ENCODE measurements at places on chromosomes 13 and 19.

GRCh38 chr19:30001301-30001700 lies 59.3 kb downstream of the URI1 start:
- no peak for DNase-seq

DNA sequence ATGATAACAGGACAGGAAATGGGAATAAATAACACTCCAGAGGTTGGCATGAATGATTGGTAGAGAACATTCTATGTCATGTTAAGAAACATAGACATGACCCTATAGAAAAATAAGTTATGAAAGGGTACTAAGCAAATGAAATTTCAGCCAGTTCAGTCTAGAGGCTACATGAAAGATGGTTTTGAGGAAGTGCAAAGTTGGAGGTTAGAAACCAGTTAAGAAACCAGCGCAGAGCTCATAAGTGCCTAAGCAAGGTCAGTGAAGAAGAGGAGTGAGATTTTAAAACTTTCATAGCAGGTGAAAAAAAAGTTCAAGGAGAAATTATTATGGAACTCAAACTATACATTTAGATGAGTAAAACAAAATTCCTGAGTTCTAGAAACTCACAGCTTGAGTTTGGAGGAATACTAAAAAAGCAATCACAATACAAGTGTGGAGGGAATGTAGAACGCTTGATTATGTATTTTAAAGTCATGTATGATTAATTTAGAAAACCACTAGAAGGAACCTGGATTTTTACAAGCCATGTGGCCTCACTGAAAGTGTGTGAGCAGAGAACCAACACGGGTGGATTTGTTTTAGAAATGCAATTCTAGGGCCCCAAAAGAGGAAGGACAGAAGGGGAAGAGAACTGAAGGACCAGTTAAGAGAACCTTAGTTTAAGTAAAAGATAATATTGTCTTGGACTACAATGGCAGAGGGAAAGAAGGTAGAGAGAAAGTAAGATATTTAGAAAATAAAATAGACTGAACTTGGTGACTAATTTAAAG lies 162.4 kb downstream of the PCDH20 start:
- no peak for DNase-seq

DNA sequence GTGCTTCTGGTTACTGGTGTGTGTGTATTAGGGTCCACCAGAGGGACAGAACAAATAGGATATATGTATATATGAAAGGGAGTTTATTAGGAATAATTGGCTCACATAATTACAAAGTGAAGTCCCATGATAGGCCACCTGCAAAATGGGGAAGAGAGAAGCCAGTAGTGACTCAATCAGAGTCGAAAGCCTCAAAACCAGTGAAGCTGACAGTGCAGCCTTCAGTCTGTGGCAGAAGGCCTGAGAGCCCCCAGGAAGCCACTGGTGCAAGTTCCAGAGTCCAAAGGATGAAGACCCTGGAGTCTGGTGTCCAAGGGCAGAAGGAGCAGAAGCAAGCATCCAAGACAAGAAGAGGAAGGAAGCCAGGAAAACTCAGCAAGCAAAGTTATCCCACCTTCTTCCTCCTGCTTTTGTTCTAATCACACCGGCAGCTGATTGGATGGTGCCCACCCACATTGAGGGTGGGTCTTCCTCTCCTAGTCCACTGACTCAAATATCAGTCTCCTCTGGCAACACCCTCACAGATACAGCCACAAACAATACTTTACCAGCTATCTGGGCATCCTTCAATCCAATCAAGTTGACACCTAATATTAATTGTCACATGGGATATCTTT lies 21.7 kb upstream of the SCEL start:
- no peak for DNase-seq

DNA sequence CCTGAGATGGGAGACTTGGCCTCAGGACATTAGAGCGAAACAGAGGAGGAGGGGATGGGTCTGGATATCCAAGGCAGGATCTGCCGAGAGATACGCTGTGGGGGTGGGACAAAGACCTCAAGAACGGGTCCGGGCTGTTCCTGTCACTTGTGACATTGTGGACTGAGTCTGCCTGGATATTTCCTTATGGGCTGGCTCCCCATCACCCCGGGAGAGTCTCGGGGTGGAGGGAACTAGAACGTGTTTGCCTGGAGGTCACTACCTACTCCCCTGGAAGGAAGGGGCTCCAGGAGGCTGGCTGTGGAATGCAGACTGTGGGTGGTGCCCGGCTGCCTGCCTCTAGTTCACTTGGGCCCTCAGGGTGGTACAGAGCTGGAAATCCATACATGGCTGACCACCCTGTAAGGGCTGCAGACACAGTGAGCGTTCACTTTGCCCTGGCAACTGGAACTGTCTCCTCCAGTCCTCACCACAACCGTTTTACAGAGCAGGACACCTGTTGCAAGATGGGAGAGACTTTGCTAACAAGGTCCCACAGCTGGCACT lies 26.4 kb downstream of the DNM2 start:
- no peak for DNase-seq

DNA sequence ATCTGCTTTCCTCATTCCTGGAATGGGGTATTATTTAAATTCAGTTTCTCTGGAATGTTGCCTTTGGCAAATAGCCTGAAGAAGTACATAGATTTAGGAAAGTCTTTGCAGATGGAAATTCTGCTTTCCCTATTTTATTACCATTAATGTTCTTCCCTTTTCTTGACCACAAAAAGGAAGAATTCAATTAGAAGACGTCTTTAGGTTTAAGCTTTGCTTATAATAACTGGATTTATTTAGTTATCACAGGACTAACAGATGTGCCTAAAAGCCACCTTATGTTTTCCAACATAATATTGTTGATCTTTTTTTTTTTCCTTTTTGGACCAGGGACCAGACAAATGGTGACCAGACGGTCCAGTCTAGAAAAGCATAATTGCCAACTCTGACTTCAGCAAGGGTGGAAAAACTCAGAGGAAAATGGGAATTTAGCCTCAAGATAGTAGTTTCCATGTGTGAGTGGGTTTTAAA lies 210.1 kb upstream of the SPRY2 start:
- DNase-seq: peak; percentile 95

DNA sequence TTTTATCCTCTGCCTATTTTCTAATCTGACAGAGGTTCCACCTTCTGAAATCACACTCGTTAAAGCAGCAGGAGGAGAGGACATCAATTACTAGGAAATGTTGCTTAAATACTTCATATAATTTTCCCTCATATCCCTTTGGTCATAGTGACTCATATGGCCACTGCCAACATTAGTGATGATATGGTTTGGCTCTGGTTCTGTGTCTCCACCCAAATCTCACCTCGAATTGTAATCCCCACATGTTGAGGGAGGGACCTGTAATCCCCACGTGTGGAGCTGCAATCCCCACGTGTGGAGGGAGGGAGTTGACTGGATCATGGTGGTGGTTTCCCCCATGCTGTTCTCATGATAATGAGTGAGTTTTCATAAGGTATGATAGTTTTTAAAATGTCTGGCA lies 618.4 kb upstream of the SLITRK5 start:
- DNase-seq: no peak

- DNase-seq: peak; percentile 14
Observed at GRCh38 chr19:33487901-33488800, 33.4 kb downstream of the PEPD start.

DNA sequence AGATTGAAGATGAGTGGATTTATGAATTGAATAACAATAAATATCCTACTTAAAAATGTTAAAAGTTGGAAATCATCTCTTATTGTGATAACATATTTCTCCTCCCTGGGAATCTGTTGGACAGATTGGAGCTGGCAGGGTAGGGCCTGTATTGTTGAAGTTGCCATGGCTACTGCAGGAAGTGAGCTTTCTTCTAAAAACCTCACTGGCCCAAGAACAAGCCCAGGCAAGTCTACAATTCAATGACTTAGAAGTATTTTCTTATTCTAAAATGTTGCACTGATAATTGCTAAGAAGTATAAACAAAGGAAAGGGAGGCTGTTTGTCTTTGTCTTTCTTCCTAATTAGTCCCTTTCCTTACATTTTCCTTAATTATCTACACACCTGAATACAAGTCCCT lies 112.1 kb downstream of the DLEU7 start:
- peak; percentile 36 for DNase-seq

- DNase-seq: no peak
Observed at GRCh38 chr19:2014731-2015607, 545 bp downstream of the BTBD2 start.

DNA sequence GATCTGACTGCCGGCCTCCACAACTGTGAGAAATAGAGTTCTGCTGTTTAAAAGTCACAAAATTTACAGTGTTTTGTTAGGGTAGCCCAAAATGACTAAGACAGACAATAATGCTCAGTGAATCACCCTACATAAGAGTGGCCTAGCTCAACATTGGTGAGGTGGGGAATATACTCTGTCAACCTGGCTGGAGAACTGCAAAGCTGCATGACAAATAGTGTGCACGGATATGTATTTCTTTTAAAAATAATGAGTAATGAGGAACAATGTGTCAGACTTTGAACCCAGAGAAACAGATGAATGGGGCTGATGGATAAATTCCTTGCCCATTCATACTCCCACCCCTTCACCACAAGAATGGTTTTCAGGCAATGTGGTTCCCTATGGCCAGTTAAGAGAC lies 372.4 kb downstream of the SUCLA2 start:
- DNase-seq: no peak

GRCh38 chr19:1019616-1019961 lies 1.3 kb downstream of the TMEM259 start:
- no peak for DNase-seq

GRCh38 chr13:59963383-59963782 lies 200.3 kb downstream of the DIAPH3 start:
- DNase-seq: no peak

GRCh38 chr13:23845105-23845725 lies 44.0 kb downstream of the MIPEP start:
- DNase-seq: no peak

DNA sequence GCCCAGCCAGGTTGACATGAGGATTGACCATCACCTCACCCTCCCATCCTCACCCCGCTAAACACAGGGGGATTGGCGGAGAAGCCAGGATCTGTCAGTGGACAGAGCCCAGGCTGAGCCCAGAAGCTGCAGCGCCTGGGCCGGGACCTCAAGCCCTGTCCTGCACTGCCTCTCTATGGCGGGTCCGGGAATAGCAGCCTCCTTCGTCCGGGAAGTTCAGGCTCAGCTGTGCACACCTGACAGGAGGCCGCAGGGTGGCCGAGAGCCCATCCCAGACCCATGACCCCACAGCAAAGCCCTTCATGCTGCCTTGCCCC lies 67.8 kb downstream of the SPACA7 start:
- peak; percentile 59 for DNase-seq

DNA sequence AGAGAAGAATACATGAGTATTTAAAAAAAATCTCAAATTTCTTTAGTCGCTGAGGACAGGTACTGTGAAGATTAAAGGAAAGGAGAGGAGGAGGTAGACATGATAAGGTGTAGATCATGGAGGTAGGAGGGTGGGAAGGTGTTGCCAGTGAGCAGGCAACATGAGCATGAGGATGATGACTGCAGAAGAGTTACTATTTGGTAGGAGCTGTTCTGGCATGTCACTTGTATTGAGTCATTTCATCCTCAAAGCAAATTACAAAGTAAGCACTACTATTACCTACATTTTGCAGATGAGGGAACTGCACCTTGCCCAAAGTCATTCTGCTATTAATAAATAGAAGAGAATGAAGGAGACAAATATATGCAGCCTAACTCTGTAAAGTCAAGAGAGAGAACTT lies 435.8 kb upstream of the KLF12 start:
- DNase-seq: no peak

DNA sequence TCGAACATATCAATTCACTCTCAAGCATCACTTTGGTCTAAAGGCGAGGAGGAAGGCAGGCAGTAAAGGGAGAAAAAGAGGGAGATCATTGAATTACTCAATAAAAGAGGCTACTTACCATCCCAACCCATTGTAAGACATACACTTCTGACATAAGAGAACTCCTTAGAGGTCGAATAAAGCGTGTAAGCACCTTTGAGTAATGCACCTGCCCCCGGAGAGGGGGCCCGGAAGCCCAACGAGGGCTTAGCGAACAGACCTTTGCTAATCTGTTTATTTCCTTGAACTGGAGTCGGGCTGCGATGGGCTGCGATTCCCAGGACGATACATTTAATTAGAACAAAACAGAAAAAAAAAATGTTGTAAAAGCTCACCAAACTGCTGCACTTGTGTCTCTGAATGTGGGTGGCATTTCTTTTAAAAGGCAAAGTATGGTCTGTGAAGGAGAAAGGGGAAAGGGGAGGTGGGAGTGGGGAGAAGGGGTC lies 3.0 kb downstream of the ZC3H4 start:
- no peak for DNase-seq

- DNase-seq: peak; percentile 92
Observed at GRCh38 chr19:7550987-7551761, 15.7 kb downstream of the PNPLA6 start.

DNA sequence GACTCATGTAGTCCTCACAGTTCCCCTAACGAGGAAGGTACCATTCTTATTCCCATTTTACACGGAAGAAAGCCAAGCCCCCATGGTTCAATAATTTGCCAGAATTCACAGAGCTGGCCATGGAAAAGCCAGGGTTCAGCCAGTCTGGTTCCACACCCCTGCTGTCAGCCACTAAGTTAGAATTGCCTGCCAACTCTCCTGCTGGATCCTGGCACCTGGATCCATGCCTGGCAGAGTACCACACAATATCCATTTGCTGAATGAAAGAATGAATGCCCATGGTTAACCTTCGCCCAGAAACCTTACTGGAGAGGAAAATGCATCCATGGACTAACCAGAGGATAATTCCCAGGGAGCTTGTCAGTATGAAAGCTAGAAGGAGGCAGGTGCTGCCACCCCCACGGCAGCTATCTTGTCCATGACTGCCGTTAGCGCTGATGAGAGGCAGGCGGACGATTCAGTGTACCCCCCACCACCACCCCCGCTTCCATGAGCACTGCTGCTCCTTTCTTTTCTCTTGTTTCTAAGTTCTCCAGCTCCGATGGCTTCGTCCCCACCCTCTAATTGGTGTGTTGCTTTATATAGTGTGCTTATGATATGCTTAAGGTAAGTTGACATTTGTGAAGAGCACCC lies 114.5 kb downstream of the SLC7A1 start:
- DNase-seq: no peak

- peak; percentile 51 for DNase-seq
Observed at GRCh38 chr19:54462047-54462654, 1.4 kb downstream of the LENG9 start.

DNA sequence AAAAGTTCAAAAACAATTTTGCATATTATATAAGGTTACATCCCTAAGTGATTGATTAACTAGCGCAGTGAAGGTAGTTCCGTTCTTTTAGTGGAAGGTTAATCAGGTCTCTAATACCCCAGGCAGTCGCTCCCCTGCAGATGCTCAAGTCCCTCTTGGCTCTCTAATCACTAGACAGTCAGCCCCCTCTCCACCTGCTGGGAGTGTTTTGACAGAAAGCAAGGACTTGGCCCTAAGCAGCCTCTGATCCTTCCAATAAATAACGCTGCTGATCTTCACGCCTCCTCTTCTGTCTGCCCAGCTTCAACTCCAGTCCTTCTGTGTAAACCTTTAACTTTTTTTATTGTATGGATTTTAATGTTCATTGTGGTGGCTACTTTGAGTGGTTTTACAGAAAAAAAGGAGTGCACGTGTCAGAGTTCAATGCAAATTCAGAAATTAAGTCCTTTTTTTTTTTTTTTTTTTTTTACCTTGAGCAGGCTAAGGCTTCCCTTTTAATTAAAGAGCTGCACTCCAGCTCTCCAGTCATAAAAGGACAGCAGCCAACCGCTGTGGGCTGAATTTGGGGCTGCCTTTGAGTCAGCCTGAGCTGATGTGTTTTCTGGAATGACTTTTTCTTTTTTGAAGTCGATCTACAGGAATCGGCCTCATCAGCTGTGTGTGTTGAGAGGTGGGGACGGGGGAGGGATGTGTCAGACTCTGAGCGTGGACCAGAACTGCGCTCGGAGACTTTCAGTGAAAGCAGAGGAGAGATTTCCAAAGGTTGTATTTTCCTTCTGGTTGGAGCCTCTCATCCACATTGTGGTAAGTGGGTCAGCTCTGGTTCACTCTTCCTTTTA lies 33.8 kb upstream of the MYO16 start:
- DNase-seq: peak; percentile 48
